ENCODE measurements at places on chromosomes 16 and 17.

- no peak for DNase-seq
Observed at GRCh38 chr16:54398986-54399385, 112.4 kb upstream of the IRX3 start.

- DNase-seq, result no peak
Observed at GRCh38 chr17:78899361-78900260, 3.4 kb downstream of the CEP295NL start.

- no peak for DNase-seq
Observed at GRCh38 chr16:77584205-77584859, 138.0 kb upstream of the NUDT7 start.

DNA sequence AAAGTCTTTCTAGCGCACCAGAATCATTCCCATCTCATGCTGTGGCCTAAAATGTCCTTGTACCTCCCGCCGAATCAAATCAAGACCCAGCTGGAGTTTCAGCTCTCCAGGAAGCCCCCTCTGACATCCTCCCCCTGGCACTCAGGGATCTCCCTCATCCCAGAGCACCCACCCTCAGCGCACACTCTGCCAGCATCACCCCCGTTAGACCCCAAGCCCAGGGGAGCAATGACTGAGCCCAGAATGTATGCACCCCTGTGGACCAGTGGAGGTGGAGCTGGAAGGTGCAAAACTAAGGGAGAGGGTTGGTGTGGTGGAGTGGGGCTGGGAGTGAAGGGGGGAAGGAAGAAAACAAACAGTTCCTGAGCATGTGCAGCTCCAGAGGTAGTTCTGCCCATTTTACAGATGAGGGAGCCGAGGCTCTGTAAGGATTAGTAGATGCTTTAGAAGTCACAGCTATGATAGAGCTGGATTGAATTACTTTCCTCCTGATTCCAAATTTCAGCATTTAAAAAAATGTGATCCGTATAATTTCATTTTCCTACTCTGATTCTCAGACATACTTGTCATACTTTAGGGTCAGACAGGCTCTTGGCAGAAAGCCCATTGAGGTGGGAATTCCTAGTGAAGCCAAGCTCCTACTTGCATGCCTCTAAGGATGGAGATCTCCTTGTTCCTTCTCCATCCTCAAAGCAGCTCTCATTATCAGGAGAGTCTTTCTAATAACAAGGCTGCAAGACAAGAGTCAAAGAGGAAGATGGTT is 242.7 kb downstream of the KATNIP start:
- no peak for DNase-seq

- DNase-seq, result no peak
Observed at GRCh38 chr17:66679631-66680517, 155.0 kb upstream of the CACNG5 start.

DNA sequence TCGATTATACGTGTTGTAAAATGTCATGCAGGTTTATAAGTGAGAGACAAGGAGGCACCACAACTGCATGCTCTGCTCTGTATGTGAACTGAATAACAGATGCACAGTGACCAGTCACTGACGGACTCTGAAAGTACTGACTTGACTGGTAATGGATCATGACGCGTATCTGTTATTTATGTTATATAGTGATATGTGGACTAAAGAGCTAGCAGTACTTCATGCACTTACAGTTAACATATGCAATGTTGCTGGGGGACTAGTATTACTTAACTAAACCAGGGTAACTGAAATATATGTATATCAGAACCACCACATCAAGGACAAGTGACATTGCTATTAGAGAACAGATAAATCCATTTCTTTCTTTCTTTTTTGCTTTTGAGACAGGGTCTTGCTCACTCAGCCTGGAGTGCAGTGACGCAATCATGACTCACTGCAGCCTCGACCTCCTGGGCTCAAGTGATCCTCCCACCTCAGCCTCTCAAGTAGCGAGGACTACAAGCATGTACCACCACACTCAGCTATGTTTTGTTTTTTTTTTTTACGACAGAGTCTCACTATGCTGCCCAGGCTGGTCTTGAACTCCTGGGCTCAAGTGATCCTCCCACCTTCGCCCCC is 17.2 kb downstream of the COIL start:
- DNase-seq, result no peak

GRCh38 chr17:72634621-72635020 is 457.9 kb downstream of the SLC39A11 start:
- DNase-seq, result no peak

GRCh38 chr17:62800585-62800984 is 7.5 kb downstream of the MARCHF10 start:
- DNase-seq, result no peak

- peak; percentile 80 for DNase-seq
Observed at GRCh38 chr17:32529604-32530003, 42.8 kb downstream of the CDK5R1 start.

GRCh38 chr17:39122991-39123390 is 28.4 kb downstream of the PLXDC1 start:
- no peak for DNase-seq

- DNase-seq, result no peak
Observed at GRCh38 chr17:13000561-13000960, 17.3 kb downstream of the ELAC2 start.

DNA sequence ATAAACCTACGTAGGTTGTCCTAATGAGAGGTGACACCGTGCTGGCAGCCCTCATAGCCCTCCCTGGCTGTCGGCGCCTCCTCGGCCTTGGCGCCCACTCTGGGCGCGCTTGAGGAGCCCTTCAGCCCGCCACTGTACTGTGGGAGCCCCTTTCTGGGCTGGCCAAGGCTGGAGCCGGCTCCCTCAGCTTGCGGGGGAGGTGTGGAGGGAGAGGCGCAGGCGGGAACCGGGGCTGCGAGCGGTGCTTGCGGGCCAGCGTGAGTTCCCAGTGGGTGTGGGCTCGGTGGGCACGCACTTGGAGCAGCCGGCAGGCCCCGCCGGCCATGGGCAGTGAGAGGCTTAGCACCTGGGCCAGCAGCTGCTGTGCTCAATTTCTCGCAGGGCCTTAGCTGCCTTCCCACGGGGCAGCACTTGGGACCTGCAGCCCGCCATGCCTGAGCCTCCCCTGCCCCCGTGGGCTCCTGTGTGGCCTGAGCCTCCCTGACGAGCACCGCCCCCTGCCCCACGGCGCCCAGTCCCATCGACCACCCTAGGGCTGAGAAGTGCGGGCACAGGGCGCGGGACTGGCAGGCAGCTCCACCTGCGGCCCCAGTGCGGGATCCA is 40.1 kb upstream of the AMZ2 start:
- no peak for DNase-seq

Data from NCI-H2171 (cell line).